Stimulated activated CD8-positive, alpha-beta memory T cell treated with anti-CD3 and anti-CD28 coated beads, Interleukin-7, amount 100 ng/mL, for 24 hours (primary cell): ENCODE measurements at places on chromosomes 4 and X.

DNA sequence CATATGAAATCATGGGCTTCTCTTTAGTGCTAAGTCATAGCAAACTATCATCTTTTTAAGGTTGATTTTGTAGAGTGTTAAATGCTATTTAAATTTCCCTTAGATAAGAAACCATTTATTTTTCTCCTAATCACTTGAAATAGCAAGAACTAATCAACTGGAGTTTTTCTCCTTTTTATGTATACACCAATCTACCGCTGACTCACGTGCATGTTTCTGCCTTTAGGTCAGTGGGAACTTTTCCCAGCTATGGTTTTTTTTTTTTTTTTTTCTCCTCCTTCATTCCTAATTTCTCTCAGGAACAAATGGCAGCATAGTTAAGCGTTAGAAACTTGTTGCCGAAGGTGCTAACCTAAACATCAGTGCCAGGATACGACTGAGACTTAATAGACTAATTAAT, 176.4 kb downstream of the BMPR1B start:
- DNase-seq = no peak

DNA sequence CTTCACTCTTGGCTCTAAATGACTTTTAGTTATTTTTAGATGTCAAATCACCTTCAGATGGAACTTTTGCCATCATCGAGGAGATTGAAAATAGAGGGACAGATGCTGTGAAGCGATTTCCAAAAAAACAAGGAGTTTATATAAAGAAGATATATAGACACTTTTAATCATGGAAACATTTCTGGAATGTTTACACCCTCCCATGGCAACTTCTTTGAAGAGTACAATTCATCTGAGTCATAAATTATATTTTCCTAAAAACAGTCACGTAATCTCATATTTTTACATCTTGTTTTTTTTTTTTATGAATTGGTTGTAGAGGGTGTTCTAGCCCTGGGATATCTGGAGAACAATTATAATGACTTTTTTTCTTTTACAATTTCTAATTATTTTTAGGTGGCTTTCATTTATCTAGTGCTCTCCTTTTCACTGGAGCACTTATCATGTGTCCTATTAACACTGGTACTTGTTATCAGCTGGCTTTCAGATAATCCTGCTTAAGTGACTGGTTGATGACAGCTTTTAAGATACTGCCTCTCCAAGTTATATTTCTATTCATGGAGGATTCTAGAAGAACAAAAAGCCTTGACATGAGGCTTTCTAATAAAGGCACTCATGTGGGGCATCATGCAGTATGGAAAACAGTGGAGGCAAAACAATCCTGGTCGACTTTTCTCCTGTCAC, 24.9 kb downstream of the PCDH7 start:
- no peak for DNase-seq

GRCh38 chr4:110012917-110013316, 100.2 kb downstream of the EGF start:
- DNase-seq = no peak

GRCh38 chr4:175536852-175537453, 275.1 kb downstream of the GPM6A start:
- no peak for DNase-seq

GRCh38 chrX:115067812-115068211, 50.4 kb upstream of the IL13RA2 start:
- DNase-seq = no peak

- DNase-seq = no peak
These were observed 245.6 kb downstream of the LDB2 start for GRCh38 chr4:16652732-16653305.

GRCh38 chrX:97498093-97498492, 614.4 kb downstream of the RPA4 start:
- no peak for DNase-seq

- no peak for DNase-seq
These were observed 11.5 kb upstream of the TLR1 start for GRCh38 chr4:38815885-38816782.

- DNase-seq = no peak
These were observed 22.3 kb downstream of the HTRA3 start for GRCh38 chr4:8291701-8292477.

GRCh38 chr4:129342819-129343408, 247.0 kb downstream of the C4orf33 start:
- DNase-seq = no peak

GRCh38 chr4:85737254-85737653, 262.3 kb downstream of the ARHGAP24 start:
- no peak for DNase-seq

GRCh38 chr4:125432078-125432477, 117.3 kb downstream of the FAT4 start:
- no peak for DNase-seq

DNA sequence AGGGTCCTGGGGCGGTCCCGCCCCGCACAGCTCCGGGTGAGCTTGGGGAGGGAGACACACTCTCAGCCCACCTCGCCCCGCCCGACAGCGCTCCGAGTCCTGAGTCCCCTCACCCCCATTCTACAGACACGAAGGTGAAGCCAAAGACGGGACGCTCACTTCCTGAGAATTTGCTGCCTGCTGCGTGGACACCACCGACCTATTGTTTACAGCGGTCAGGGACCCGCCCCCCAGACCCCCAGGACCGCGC, 796 bp upstream of the ZNF141 start:
- no peak for DNase-seq

DNA sequence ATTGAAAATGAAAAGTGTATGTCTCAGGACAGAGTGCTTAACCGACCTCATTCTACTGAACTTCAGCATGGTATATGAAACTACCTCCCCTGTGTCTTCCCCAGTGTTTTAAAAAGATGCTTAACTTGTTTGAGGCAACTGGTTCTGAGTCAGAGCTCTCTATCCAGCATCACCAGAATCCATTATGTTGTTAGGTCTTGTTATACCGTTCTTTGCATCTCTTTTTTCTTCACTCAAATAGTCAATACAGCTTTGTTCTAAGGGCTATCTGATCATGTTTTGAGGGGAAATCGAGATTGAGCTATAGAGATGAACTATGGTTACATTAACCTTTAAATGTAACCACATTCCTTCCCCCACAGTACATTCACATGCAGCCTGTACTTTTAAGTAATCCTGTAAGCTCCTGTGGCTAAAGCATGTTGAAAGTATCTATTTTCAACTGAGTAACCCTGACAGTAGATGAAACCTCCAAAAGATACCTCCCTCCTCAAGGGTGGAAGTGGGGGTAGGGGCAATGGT, 514.4 kb downstream of the RPA4 start:
- DNase-seq = no peak

DNA sequence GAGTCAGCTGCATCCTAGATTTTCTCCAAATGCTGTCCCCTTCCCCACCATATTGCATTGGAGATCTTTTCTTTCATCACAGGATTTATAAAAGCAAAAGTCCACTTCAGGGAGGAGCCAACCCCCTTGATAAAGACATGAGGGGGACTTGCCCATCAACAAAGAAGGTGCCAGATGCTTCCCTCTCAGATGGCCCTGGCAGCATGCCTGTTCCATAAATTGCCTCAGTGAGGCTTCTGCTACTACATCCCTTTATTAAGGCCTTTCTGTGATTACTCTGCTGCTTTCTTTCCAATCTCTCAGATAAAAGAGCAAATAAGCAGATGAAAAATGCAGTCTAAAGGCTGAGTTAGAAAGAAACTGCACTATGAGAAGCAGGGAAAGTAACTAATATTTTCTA, 511.6 kb downstream of the PACRGL start:
- DNase-seq = no peak

- DNase-seq = no peak
These were observed 31.4 kb upstream of the RBPJ start for GRCh38 chr4:26289401-26289800.

DNA sequence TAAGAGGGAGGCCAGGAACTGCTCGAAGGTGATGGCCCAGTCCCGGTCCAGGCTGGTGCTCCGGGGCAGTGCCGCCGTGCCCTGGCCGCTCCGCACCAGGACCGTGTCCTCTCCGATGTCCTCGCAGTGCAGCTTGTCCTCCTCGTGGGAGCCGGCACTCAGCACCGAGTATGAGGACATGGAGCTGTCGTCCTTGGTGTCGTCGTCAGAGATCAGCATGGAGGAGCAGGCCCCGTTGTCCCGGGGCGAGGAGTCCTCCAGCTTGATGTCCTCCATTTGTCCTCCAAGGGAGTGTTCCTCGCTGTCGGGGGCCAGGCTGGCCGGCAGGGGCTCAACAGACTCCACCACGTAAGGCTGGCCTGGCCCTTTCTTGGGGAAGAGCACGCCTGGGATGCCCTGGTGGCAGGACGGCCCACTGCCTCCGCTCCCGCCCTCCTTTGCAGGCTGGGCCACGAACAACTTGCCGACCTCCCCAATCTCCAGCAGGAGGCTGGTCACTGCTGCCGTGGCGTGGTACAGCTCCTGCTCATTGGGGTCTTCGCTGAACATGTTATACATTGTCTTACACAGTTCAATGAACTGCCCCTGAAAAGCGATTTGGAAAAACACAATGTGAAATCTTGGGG, 53.7 kb upstream of the UCP1 start:
- no peak for DNase-seq

GRCh38 chrX:10203617-10204016, 46.8 kb downstream of the CLCN4 start:
- no peak for DNase-seq

GRCh38 chr4:11183356-11183740, 245.3 kb downstream of the HS3ST1 start:
- no peak for DNase-seq

DNA sequence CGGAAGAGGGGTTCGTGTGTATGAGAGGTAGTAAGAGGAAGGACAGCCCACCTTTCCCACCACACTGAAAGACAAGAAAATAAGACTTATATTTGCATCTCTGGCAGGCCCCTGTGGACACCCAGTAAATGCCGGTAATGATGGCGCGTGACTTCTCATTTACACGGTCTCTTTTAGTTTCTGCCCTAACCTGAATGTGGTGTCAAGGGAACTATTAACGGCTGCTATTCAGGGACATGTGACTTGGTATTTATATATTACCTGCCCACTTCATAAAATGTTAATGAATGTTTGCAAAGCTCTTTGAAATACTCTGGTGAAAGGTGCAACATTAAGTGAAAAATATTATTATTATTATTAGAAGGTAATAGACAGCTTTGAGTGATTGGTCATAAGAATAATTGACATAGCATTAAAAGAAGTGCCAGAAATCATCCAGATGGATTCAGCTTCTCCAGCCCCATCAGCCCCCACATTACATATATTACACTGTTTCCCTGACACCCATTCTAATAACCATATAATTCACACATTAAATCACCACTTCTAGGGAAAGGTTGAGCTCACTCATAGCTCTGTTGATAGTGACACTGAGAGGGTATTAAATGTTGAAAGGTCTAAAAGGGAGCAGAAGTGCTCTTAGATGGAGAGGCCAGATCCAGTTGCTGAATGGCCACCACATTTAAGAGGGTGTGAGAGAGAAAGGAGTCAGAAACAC, 83.0 kb upstream of the BEND4 start:
- no peak for DNase-seq

DNA sequence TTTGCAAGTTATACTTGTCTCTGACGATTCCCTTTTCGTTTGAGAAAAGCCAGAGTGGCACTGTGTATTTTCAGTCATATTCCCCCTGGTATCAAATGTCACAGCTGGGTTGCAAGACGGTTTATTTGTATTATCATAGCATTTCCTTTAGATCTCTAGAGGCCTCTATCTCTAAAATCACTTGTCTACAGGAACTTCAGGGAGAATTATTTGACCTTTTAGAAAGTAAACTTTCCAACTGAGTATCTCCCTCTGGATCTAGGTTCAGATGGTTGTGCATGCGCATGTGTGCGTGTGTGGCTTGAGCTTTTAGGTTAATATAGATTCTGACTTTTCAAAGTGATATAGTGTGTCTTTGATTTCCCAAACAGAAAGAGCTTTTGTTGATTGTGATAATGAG, 15.1 kb upstream of the TAB3 start:
- DNase-seq = no peak

GRCh38 chrX:82677286-82677685, 830.8 kb upstream of the POU3F4 start:
- no peak for DNase-seq

DNA sequence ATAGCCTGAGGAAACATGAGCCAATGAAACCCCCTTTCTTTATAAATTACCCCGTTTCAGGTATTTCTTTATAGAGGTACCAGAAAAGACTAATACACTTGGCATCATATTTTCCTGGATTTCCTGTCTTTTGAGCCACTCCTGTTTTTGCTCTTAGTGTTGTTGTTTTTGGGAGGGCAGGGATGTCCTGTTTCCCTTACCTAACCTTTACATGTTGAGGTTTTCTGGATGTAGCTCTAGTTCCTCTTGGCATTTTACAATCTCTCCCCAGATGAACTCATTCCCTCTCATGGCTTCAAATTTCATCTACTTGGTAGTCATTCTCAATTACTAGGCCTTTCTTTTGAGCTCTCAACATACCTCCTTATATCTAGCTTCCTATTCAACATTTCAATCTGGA, 104.1 kb upstream of the MAB21L2 start:
- DNase-seq = no peak

DNA sequence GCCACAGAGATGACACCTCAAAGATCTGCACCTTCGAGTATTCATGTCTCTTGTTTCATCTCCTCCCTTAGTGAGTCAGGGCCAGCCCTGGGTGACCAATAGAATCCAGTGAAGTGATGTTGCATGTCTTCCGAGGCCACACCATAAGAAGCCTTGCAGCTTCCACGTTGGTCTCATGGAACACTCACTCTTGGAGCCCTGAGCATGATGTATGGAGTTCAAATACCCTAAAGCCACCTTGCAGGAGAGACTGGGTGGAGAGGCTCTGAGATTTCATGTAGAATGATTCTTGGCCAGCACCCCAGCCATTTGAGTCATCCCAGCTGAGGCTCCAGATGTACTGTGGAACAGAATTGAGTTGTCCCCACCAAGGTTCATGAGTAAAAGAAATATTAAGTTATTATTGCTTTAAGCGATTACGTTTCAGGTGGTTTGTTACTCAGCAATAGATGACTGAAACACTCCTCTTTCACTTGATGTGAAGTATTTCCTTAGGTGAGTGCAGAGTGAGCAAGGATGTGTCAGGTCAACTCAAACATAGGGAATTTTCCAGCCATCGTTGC, 5.0 kb upstream of the RP2 start:
- DNase-seq = no peak

- no peak for DNase-seq
These were observed 667.3 kb downstream of the GALNTL6 start for GRCh38 chr4:172480471-172480870.

DNA sequence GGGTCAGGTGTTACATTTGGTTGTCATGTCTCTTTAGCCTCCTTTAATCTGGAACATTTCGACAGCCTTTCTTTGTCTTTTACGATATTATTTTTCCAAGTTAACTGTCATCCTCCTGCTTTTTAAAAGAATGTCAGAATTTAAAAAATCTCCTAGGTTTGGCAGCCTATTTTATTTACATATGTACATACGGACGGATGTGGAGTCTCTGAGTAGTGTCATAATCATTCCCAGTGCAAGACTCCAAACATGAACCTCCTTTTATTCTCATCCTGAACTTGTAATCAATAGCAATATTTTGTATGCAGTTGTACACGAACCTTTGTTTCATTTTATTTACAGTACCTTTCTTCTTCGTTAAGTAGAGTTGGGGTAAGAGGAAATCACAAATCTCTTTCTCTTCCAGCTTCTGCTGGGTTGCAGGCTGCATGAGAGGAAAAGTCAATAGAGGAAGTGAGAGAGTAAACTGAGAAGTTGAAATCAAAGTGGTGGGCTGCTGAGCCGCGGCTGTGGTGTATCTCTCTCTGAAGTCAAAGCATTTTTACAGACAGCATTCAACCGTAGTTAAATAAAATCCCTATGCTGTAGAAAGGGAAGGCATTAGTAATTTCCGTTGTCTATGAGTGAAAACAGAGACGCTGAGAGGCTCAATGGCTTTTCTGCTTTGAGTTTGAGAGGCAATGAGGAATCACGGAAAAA, 53.9 kb upstream of the RPS6KA3 start:
- DNase-seq = no peak

- no peak for DNase-seq
These were observed 112.5 kb downstream of the LDB2 start for GRCh38 chr4:16785793-16786527.
